MG63 (cell line): ENCODE measurements at places on chromosomes 2 and 18. TPM values are rescaled to one million over a fixed set of nuclear protein-coding genes. Genes with fewer than 3 reads are reported as not detected.
A peak's percentile ranks its signal among the peaks of the same experiment; 100 is the strongest.

The DYSF gene
- 1.1 and 1.4 TPM in 2 replicates for total RNA-seq

The FOXD4L1 gene
- total RNA-seq, result not detected in 2 replicates

The DNAH6 gene
- total RNA-seq, result not detected in 2 replicates

The DTNA gene
- total RNA-seq, result 0.22 and 0.33 TPM in 2 replicates

The KCNG3 gene
- 0.91 TPM in 1 of 2 replicates, not detected in the other for total RNA-seq

The FBLN7 gene
- total RNA-seq, result not detected in 2 replicates

The TWIST2 gene
- 40.5 and 66.9 TPM in 2 replicates for total RNA-seq

The IL1RL1 gene
- not detected in 2 replicates for total RNA-seq

GRCh38 chr2:120720231-120720630, 15.4 kb upstream of the GLI2 start:
- no peak for DNase-seq

GRCh38 chr2:155485141-155485842, 786.8 kb downstream of the KCNJ3 start:
- no peak for DNase-seq

DNA sequence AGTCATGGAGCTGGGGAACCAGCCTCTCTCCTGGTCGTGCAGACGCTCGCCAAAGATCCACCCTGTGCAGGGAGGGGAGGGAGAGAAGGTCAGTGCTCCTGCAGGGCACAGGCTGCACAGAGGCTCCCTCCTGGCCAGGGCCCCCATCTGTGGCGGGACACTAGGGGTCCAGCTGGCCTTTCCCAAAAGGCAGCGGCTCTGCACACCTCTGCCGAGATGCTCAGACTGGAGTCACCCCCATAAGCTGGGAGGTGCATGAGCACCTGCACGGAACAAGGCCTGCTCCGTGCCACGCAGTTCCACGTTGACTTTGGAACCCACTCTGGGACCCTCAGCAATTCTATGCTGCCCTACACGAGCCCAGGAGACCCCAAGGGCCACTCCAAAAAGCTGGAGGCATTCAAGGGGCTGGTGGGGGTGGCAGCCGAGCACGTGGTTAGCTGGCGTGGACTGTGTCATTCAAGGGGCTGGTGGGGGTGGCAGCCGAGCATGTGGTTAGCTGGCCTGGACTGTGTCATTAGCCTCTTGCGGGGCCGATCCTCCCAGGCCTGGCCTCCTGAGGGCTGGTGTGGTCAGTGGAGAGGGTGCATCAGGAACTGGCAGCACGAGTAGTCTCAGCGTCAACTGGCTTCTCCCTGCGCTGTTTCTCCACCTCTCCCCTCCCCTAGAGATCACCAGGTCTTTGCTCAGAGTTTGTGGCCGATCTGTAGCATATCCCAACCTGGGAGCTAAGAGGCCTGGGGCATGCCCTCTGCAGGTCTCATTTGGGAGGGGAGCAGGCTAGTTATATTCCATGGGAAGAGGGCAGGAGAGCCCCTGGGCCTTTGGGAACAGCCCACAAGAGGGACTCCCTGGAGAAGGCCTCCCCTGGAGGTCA, 9.8 kb downstream of the SNORC start:
- DNase-seq, result no peak

DNA sequence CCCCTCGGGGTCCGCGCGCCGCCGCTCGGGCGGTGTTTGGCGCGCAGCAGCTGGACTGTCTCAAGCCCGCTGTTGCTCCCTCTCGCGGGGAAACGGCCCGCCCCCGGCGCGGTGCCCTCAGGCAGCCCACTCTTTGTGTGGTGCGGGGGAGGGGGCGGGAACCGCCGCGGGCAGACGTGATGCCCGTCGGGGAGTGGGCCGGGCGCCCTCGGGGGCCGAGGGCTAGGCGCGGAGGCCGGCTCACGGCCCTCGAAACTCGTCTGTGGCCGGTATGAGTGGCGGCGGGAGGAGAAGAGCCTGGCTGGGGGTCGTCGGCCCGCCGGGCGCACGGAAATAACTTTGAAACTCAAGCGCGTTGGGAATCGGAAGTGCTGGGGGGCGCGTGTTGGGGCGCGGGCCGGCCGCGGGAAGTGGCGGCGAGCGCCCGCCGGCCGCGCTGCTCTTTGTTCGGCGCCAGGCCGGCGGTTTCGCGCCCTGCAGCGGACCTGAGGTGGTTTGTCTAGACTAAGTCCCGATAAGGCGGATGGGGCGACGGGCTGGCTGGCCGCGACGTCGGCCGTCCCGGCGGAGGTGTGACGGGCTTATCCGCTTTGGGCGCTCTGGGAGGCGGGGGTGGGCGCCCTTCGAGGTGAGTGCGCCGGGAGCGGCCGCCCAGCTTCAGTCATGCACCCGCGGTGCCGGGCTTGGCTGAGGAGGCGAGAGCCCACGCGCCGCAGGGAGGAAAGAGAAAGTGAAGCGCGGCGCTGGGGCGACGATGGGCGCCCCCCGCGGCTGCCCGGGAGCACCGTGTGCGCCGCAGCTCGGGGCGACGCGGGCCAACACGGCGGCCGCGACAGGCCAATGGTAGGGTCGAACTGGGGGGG, 679 bp downstream of the PTMA start:
- peak; percentile 64 for DNase-seq

- no peak for DNase-seq
These were observed 135.5 kb upstream of the PKDCC start for GRCh38 chr2:41912337-41912736.

GRCh38 chr2:179565807-179566206, 295.6 kb downstream of the ZNF385B start:
- no peak for DNase-seq

GRCh38 chr2:130917006-130917688, 80.4 kb downstream of the ARHGEF4 start:
- DNase-seq, result no peak

GRCh38 chr2:207938886-207939285, 86.4 kb downstream of the PLEKHM3 start:
- no peak for DNase-seq

GRCh38 chr18:70448588-70448987, 159.7 kb downstream of the SOCS6 start:
- DNase-seq, result no peak
